ENCODE measurements at places on chromosomes 4 and X.
A peak's percentile ranks its signal among the peaks of the same experiment; 100 is the strongest.

DNA sequence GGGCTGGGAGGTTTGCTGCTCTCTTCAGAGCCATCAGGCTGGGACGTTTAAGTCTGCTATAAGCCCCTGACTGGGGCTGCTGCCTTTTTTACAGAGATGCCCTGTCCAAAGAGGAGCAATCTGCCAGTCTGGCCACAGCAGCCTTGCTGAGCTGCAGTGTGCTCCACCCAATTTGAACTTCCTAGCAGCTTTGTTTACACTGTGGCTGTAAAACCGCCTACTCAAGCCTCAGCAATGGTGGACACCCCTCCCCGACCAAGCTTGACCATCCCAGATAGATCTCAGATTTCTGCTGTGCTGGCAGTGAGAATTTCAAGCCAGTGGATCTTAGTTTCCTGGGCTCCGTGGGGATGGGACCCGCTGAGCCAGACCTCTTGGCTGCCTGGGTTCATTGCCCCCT, 40.7 kb downstream of the SPATA18 start:
- peak; percentile 10 for DNase-seq

DNA sequence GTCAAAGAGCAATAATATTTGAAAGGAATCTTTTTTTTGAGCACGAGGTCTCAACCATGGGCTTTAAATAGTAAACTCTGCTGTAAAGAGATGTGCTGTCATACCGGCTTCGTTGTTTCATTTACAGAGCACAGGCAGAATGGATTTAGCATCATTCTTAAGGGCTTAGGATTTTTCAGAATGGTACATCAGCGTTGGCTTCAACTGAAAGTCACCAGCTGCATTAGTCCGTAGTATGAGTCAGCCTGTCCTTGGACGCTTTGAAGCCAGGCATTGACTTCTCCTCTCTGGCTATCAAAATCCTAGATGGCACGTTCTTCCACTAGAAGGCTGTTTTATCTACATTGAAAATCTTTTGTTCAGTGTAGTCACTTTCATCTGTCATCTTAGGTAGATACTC, 23.6 kb downstream of the COX18 start:
- DNase-seq: no peak

- DNase-seq: no peak
These were observed 46.3 kb downstream of the ATP10D start for GRCh38 chr4:47531241-47531953.

DNA sequence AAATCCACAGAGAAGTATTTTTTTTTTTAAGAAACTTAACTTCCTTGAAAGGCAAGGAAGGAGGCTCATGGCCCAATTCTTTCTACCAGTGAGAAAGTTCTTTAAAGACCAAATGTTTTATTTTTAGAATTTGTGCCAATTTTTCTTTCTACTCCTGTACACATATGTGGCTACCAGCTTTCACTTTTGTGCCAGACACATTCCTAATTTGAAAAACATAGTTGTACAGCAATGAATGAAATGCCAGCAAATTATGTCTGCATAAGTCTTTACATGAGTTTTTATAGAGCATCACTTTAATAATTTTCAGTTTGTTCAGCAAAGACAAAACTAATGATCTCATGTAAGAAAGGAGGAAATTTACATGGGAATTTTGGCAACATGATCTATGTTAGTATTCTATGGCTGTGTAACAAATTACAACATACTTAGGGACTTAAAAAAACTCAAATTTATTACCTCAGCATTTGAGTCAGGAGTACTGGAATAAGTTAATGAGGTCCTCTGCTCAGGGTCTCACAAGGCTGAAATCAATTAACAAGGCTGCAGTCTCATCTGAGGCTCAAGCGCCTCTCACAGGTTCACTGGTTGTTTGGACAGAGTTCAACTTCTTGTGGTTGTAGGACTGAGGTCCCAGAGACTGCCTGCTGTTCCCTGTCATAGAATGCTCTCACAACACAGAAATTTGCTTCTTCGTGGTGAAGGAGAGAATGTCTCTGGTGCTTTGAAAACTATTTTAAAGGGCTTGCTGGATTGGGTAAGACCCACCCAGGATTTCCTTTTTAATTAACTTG, 678.2 kb upstream of the FAM241A start:
- DNase-seq: no peak

DNA sequence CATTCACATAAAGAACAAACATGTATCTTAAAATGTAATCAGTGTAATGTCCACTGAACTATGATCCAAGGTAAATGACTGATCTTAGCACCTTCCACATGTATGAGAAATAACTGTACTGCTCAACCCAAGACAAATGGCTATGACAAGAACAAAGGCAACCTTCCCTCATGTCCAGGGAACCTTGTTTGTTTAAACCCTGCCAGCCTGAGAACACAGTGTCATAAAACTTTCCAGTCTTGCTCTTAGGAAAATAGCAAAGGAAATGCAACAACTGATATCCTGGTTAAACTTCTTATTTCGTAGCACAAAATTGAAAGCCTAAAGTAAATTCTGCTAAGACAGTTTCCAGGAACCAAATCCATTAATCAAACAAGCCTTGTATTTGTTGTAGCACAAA, 494.3 kb downstream of the IL15 start:
- peak; percentile 15 for DNase-seq

DNA sequence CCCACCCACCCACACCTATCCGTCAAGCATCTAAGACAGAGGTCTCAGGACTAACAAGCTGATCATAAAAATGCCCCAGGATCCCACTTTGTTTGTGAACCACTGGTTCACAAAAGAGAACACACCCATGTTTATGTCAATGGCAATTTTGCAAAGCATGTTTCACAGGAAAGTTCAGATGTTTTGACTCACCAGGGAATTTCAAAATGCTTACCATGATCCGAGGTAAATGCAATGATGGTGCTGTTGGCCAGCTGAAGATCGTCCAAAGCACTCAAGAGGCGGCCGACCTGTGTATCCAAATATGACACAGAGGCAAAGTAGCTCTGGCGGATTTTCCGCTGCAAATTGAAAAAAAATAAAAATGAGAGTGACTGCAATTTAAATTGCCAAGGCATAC, 15.0 kb downstream of the IDS start:
- DNase-seq: no peak

- no peak for DNase-seq
These were observed 716.6 kb upstream of the INTU start for GRCh38 chr4:126916049-126916625.

DNA sequence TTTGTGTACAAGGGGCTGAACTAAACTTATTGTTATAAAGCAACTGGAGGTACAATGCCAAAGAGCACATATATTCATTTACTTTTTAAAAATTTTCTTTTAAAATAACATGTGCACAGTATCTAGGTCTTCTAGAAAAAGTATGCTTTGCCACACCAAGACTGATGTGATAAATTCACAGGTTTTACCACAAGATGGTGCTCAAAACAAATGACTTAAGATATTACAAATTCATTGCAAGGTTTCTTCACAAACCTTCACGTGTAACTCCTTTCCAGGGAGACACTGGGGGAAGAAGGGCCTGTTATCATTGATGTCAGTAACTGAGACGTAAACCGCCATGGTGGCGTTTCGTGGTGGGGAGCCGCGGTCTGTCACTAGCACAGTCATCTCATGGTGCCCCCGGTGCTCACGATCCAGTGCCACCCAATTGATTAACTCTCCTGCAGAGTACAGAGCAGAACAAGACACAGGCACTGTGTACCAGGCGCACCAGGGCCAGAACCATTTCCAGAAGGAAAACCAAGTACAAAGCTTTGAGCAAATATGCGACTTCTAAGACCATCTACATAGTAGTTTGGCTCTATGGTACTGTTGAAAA, 162.2 kb downstream of the DCHS2 start:
- DNase-seq: peak; percentile 22

- peak; percentile 9 for DNase-seq
These were observed 2.8 kb upstream of the GRIA2 start for GRCh38 chr4:157217708-157218107.

DNA sequence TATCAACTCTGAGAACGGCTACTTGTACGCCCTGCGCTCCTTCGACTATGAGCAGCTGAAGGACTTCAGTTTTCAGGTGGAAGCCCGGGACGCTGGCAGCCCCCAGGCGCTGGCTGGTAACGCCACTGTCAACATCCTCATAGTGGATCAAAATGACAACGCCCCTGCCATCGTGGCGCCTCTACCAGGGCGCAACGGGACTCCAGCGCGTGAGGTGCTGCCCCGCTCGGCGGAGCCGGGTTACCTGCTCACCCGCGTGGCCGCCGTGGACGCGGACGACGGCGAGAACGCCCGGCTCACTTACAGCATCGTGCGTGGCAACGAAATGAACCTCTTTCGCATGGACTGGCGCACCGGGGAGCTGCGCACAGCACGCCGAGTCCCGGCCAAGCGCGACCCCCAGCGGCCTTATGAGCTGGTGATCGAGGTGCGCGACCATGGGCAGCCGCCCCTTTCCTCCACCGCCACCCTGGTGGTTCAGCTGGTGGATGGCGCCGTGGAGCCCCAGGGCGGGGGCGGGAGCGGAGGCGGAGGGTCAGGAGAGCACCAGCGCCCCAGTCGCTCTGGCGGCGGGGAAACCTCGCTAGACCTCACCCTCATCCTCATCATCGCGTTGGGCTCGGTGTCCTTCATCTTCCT, 2.7 kb downstream of the PCDH10 start:
- DNase-seq: peak; percentile 10

DNA sequence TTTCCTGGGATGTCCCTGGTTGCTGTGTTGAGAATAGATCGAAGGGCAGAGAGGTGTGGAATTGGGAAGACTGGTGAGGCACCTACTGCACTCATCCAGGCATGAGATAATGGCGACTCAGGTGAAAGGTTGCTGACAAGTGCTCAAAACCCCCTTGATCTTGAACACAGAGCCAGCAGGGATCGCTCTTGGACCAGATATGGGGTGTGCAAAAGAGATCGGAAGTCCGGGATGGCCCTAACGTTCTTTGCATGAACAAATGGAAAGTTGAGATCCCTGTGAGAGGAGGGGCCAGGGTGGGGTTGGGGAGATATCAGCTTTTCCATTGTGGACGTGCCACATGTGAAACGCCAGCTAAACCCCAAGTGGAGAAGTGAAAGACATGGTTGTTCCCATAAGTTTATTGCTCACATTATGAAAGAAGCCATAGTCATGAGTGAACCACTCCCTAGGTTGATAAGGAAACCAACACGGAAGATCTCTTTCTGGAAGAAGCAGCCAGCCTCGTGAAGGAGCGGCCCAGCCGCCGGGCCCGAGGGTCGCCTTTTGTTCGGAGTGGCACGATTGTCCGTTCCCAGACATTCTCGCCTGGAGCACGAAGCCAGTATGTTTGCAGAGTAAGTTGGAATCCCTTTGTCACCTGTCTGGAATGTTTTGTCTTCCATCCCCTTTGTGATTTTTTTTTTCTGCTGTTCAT, 22.6 kb upstream of the CLCN4 start:
- DNase-seq: no peak

DNA sequence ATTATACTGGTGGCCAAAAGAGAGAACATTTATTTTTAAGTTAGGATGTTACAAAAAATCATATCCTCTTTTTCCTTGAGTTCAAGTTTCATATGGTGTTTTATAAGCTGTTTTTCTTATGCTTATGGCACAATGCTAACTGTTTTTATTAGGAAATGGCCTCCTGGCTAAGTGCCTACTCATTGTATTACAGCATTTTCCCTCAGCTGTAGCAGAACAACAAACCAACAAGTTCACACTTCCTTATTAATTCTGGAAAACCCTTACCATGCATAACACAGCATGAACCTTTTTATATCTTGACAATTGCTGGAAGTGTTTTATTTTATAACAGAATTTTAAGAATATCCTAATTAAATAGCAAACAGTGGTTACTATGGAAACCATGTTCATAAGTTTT, 165.8 kb downstream of the GASK1B start:
- no peak for DNase-seq

DNA sequence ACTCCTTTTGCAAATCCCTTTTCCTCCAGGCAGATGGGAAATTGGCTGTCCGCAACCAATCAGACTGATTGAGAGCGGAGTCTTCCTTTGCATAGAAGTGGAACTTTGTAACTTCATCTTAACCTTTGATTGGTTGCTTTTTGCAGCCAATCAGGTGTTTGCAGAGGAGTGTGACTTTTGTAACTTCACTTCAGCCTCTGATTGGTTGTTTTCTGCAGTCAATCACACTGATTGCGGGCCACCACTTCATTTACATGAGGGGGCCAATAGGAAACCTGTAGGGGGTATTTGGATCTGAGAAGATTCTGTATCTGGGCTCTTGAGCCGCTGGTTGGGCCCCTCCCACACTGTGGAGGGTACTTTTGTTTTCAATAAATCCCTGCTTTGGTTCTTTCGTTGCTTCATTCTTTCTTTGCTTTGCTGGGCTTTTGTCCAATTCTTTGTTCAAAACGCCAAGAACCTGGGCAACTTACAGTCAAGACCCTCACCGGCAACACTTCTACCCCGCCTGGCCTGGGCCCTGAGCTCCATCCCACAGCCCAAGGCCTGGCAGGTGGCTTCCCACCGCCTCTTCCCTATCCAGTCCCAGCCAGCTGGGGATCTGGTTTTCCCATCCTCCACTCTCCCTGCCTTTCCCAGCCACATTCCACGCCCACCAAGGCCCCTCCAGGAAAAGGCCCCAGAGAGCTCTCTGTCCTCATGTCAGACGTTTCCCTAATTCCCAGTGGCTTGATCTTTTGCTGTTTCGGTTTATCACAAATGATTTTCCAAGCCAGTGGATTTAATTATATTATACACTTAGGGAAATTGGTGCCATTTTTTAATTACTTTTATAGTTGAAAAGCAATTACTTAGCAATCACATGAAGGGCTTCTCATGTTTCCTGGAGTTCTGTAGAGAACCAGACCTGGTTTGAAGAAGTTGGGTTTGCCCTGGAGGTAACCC, 110.2 kb upstream of the STX18 start:
- no peak for DNase-seq

DNA sequence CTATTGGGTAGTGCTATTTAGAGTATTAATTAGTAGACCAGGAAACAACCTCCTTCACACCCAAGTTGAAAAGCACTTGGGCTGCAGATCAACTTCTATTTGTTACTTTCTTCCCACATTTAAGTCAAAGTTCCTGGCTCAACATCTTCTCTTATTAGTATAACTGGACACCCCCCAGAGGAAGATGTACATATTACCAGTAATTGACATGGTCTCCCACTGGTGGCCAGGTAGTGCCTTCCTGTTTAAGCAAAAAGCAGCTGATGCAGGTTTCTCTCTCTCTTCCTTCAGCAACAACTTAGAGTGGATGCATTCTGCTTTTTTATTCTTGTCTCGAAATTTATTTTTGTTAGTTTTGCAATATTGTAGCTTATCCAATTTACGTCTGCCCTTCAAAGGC, 438.1 kb downstream of the GBA3 start:
- DNase-seq: no peak

GRCh38 chr4:186297013-186297645, 31.1 kb downstream of the F11 start:
- peak; percentile 61 for DNase-seq

DNA sequence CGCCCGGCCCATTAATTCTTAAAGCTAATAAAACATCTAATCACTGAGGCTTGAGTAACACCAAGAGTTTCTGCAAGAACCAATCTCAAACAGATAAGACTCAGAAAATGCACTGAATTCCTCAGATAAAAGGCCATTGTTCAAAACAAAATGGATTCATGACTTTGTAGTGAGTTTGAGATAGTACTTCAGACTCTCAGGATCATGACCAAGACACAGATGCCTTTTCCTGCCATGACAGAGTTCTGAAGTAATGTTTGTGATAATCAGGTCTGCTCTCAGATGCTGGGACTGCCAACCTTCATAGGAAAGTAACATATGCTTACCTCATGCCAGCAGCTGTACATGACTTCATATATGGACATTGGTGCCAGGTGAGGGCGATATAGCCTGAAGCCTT, 54.6 kb downstream of the NIPAL1 start:
- no peak for DNase-seq

- DNase-seq: no peak
These were observed 12.9 kb downstream of the MSX1 start for GRCh38 chr4:4872314-4872903.

GRCh38 chr4:185144601-185145240, 1.7 kb downstream of the SLC25A4 start:
- no peak for DNase-seq
